ENCODE measurements at places on chromosomes 2 and 18.

GRCh38 chr18:50749421-50749820 is 70.4 kb downstream of the MRO start:
- DNase-seq, result no peak

DNA sequence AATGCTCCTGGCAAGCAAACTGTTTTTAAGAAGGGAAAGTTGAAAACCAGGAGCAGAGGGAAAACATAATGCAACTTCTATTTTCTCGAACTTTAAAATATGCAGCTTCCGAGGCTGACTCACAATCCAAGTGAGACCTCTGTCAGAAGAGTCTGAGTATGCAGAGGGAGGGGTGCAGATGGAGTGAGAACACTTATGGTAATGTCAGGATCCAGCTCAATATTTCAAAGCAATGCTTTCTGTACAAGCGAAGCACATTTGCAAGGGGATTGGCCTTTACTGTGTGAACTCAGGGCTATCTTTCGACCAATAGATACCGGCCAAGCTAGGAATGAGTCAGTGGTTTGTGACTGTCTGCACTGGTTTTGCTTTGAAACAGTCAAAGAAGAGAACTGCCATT is 242.7 kb downstream of the CNTNAP5 start:
- DNase-seq, result no peak

- no peak for DNase-seq
These were observed 70.2 kb downstream of the AOX1 start for GRCh38 chr2:200655918-200656580.

DNA sequence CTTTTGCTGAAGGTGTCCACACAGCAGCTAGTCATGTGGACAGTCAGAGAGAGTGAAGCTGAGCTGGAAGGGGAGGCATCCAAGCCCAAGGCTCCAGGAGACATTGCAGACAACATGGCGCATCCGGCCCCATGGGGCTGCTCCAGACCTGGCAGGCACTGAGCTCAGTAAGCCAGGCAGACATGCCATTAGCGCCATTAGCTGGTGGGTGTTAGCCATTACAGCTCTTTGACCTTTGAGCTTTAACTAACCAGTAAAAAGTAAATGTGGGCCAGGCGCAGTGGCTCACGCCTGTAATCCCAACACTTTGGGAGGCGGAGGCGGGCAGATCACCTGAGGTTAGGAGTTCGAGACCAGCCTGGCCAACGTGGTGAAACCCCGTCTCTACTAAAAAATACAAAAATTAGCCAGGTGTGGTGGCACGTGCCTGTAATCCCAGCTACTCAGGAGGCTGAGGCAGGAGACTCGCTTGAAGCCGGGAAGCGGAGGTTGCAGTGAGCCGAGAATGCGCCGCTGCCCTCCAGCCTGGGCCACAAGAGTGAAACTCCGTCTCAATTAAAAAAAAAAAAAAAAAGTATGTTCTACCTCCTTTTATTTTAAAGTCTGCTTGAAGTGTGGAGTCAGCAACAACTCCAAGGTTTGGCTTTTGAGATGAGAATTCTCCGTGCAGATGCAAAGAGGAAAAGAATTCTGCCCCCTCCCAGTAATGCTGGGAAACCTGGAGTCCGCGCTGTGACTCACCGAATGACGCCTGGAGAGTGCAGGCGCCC is 69.4 kb downstream of the TWSG1 start:
- DNase-seq, result no peak

- DNase-seq, result no peak
These were observed 620 bp upstream of the SLC9A2 start for GRCh38 chr2:102618452-102619413.

GRCh38 chr2:108454440-108454839 is 5.4 kb downstream of the GCC2 start:
- DNase-seq, result no peak

- no peak for DNase-seq
These were observed 752.6 kb upstream of the ID2 start for GRCh38 chr2:7929281-7929680.

DNA sequence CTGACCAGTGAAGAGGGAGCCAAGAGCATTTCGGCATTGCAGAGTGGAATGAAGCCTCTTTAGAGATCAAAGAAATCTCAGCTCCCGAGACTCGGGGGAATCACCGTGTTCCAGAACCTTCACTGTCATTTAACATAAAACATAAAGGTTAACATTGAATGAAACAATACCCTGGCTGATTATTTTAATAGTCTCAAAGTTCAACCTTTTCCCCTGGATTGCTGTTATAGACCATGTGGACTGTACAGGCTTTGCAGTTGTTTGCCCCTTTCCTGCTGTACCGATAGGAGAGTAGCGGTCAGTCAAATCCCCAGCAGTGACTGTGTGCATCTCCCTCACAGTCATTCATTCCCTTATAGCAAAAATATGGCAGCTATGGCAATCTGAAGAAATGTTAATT is 48.4 kb downstream of the POU3F3 start:
- no peak for DNase-seq

DNA sequence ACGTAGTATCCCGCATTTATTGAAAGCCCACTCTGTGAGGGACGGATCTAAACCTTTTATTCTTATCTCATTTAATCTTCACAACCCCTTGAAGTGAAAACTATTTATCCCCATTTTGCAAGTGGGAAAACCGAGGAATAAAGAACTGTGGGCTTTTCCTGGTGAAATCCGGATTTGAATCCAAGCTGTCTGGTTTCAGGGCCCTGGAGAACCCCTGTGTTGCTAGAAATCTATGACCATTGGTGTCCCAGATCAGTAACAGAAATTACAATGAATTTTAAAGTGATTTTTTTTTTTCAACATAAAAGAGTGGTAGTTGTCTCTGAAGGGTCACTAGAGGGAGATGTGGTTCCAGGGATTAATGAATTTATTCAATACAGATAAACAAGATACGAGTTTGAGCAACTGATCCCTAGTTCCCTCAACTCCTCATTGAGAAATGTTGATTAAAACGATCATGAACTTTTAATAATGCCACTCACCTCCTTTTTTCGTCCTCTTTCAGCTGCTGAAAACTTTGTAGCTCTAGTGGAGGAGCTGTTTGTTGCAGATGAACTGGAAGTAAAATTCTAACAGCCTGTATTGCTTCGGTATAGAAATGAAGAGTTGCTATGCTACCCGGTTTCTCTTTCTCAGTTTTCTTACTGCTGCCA is 940 bp downstream of the XRCC5 start:
- no peak for DNase-seq

DNA sequence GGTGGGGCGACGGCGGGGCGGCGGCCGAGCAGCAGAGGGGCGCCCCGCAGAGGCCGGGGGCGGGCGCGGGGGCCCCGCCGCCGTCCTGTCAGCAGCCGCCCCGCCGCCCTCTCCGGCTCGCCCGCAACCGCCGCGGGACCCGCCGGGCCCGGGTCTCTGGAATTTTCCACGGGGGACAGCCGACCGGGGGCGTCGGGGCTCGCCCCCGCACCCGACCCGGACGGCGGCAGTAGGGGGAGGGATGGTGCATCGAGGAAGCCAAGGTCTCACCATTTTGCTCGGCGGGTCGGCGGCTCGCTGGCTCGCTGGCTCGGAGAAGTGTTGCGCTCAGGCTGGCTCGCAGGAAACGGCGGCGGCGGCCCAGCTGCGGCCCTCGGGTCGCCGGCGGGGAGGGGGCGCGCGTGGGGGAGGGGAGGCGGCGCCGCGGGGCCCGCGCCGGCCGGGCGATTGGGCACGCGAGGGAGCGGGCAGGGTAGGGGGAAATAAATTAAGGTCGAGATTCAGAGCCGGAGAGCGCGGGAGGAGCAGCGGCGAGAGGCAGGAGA is 405 bp downstream of the PPP3R1 start:
- DNase-seq, result peak; percentile 29

DNA sequence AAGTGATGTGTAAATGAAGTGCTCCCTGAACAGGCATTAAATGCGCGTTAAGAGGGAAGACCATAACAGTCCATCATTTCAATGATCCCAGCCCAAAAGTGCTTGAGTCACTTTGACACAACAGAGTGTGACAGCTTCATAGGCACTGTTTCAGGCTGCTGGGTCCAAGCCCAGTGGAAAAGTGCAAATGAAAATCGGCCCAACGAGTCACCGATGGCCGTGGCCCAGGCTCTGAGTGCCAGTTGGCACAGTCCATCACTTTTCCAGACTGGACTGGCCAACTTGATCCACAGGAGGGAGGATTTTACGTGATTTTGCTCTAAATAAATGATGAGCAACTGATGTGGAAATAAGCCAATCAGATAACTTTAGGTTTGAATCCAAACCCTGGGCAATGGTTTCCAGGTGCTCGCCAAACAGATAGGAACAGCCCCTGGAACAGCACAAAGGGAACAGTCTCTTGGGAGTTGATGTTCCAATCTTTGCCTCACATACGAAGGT is 114.0 kb downstream of the SP3 start:
- DNase-seq, result no peak

DNA sequence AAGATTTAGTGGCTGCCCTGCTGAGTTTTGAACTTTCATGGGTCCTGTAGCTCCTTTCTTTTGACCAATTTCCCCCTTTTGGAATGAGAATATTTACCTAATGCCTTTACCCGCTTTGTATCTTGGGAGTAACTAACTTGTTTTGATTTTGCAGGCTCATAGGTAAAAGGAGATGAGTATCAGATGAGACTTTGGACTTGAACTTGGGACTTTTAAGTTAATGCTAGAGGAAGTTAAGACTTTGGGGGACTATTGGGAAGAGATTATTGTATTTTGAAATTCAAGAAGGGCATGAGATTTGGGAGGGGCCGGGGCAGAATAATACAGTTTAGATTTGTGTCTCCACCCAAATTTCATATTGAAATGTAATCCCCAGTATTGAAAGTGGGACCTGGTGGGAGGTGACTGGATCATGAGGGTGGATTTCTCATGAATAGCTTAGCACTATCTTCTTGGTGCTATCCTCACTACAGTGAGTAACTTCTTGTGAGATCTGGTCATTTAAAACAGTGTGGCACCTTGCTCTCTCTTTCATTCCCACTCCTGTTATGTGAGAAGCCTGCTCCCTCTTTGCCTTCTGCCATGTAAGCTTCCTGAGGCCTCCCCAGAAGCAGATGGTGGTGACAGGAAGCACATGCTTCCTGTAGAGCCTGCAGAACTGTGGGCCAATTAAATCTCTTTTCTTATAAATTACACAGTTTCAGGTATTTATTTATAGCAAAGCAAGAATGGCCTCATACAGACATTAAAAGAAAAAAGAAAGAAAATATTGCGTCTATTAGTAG is 6.1 kb downstream of the ADI1 start:
- DNase-seq, result no peak

- no peak for DNase-seq
These were observed 12.6 kb downstream of the BCL2 start for GRCh38 chr18:63306819-63307550.

DNA sequence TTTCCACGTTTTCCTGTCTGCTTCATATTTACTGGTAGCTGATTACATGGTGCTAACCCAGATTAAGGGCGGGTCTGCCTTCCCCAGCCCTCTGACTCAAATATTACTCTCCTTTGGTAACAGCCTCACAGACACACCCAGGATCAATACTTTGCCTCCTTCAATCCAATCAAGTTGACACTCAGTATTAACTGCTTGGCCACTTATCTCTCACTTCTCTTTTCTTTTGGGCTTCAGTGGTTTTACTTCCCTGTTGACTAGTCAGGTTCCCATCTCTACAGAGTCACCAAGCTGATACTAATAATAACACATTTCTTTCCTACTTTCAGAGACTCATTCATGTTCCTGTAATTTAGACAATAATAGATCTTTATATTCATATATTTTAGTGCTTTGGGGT is 302.2 kb upstream of the MAP2 start:
- DNase-seq, result no peak

- DNase-seq, result no peak
These were observed 47.0 kb downstream of the CAB39 start for GRCh38 chr2:230759481-230760167.

- peak; percentile 96 for DNase-seq
These were observed at the start of gene TMEM18 for GRCh38 chr2:677056-677958. Gene TMEM18, minus strand, starts transcription at chr2:677406. Its CDS starts 61 bp downstream, at chr2:677345.

- no peak for DNase-seq
These were observed 15.3 kb downstream of the CNOT11 start for GRCh38 chr2:101267671-101268656.

- no peak for DNase-seq
These were observed 138.5 kb downstream of the DYM start for GRCh38 chr18:49321797-49322461.

GRCh38 chr2:197209742-197210408 is 100.7 kb downstream of the ANKRD44 start:
- peak; percentile 23 for DNase-seq

- no peak for DNase-seq
These were observed 399.7 kb downstream of the MTX2 start for GRCh38 chr2:176668912-176669311.

GRCh38 chr18:47179520-47179919 is 3.4 kb upstream of the IER3IP1 start:
- no peak for DNase-seq

DNA sequence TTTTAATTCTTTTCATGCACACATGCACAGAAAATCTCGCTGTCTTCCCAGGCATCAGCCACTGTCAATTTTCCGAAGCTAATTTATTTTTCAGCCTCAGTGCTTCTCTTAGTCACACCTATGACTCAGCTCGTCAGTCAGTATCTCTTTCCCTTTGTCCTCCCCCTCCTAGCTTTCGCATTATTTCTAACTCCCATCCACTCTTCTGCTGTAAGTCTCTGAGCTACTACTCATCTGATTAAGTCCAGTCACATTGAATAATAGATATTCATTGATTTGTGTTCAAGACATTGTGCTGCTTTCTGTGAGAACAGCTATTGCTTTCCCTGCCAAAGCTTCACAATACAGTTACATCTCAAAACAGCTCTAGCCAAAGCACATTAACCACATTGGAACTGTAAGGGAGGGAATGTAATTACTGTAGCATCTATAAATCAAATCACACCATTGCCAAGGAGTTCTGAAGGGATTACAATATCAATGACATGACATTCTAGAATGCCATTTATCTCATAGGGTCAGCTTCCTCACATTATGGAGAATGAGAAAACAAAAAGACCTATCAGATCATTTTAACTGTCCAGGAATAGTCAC is 89.4 kb downstream of the SCN3A start:
- DNase-seq, result no peak

GRCh38 chr18:72866901-72867745 is 664 bp downstream of the NETO1 start:
- no peak for DNase-seq

DNA sequence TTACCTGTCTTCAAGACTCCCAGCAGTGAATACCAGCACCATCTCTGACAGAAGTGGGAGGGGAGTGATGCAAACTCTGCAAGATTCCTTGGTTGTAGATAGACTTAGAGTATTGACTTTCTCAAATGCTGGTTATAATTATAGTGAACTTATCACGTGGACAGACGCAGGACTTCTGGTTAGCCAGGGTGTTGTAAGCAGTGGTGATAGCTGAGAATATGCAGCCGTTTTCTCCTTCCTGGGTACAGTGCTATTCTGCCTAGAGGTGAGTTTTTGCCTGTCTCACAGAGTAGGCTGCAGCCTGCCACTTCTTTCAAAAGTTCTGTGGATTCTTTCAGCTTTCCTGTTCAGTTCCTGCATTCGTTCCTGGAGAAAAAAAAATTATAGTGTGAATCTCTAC is 733 bp upstream of the CXCR2 start:
- no peak for DNase-seq

- DNase-seq, result no peak
These were observed 596.5 kb downstream of the BCL11A start for GRCh38 chr2:59956981-59957380.

GRCh38 chr2:157596992-157597681 is 31.5 kb downstream of the ACVR1C start:
- DNase-seq, result peak; percentile 41

Data from activated CD4-positive, alpha-beta T cell treated with anti-CD3 and anti-CD28 coated beads for 1 hour (primary cell).